SJSA1 (cell line): ENCODE measurements at places on chromosomes 3 and 15. TPM values are rescaled to one million over a fixed set of nuclear protein-coding genes. Genes with fewer than 3 reads are reported as not detected.
A peak's percentile ranks its signal among the peaks of the same experiment; 100 is the strongest.

Gene TXNRD3
- 6.0 and 7.4 TPM in 2 replicates for total RNA-seq

Gene CYP1A1
- 0.18 TPM in 1 of 2 replicates, not detected in the other for total RNA-seq

Gene IMPG2
- total RNA-seq, result 0.05 and 0.09 TPM in 2 replicates

Gene DCLK3
- total RNA-seq, result not detected in 2 replicates

- peaks cover 38% of the 10 kb centered on the region for H3K4me1 ChIP-seq
- no peaks in the 10 kb centered on the region for H3K36me3 ChIP-seq
- no peak for DNase-seq
- no peak within 1 kb of the TSS for H3K27ac ChIP-seq
- peak within 1 kb of the TSS; percentile 15 for H3K4me3 ChIP-seq
These were observed at the start of gene DLL4 for GRCh38 chr15:40928821-40929659. TSS of gene DLL4 (plus strand) at chr15:40929340. CDS start at chr15:40929669, 329 bp downstream.

DNA sequence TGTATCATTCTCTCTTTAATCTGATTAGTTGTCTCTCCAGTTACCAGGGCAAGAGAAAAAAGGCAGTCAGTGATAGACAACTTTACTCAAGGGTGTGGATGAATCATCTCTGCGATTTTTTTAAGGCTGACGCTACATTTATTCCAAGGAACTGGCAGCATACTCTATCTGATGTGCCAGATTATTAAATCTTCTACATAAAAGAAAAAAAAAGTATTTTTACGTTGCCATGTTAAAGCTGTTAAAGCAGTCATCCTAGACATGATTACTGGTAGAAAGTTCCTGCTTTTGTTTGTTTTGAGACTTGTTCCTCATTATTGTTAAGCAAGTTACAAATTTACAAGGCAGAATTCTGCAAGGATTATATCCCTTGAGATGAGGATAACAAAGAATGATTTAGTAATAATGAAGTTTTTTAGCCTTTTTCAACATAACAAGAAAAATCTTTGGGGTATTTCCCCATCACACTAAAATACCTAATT lies 121.7 kb downstream of the CBLB start:
- H3K4me1 ChIP-seq, result peaks cover 5% of the 10 kb centered on the region; the same call in 1 of the 2 replicates
- H3K4me3 ChIP-seq, result no peak overlapping the region
- H3K27me3 ChIP-seq, result no peaks in the 10 kb centered on the region

DNA sequence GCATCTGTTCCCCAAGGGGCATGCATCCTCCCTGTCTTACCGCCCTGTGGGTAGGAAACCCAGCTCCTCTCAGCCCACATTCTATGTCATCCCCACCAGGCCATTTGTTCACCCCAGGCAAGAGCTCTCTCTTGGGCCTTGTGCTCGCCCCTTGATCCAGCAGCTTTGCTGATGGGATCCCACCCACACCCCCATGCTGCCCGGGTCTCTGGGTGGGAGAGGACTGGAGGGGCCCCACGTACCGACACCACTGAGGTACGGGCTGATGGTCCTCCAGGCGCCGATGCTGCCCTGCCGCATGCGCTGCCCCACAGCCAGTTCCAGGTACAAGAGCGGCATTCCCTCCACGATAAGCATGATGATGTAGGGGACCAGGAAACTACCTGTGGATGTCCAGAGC lies 14.5 kb downstream of the SLC6A20 start:
- H3K27ac ChIP-seq, result no peak overlapping the region
- no peak overlapping the region for H3K4me3 ChIP-seq
- peaks cover 8% of the 10 kb centered on the region for H3K4me1 ChIP-seq
- DNase-seq, result no peak

- no peak for DNase-seq
- H3K4me1 ChIP-seq, result no peaks in the 10 kb centered on the region
- no peaks in the 10 kb centered on the region for H3K27me3 ChIP-seq
- H3K27ac ChIP-seq, result no peak overlapping the region
- peaks cover 82% of the 10 kb centered on the region for H3K36me3 ChIP-seq
- no peak overlapping the region for H3K4me3 ChIP-seq
These were observed 12.0 kb upstream of the PODXL2 start for GRCh38 chr3:127616836-127617605.
